ENCODE measurements at places on chromosomes 6 and 20.
A peak's percentile ranks its signal among the peaks of the same experiment; 100 is the strongest.

GRCh38 chr6:94636780-94637385, 940.5 kb upstream of the MANEA start:
- no peak for DNase-seq

GRCh38 chr6:85432554-85432953, 17.3 kb upstream of the NT5E start:
- no peak for DNase-seq

GRCh38 chr20:17485017-17485416, 46.2 kb downstream of the BFSP1 start:
- no peak for DNase-seq

GRCh38 chr6:134009876-134010275, 42.5 kb downstream of the SLC2A12 start:
- no peak for DNase-seq

DNA sequence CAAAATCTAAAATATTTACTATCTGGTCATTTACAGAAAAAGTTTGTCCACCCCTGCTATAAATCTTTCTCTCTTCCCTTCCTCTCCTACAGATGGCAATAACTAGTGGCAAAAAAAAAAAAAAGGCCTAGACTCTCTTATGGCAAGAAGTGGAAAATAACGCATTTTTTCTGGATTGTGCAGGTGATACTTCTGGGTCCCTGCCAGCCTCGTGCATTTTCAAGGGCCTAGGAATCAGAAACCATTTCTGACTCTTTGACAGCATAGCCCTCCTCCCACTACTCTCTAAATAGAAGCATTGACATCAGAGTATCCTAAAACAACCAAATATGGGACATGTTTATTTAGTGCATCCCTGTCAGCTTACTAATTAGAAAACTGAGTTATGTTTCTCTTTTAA, 251.0 kb downstream of the KHDC1L start:
- DNase-seq, result no peak

DNA sequence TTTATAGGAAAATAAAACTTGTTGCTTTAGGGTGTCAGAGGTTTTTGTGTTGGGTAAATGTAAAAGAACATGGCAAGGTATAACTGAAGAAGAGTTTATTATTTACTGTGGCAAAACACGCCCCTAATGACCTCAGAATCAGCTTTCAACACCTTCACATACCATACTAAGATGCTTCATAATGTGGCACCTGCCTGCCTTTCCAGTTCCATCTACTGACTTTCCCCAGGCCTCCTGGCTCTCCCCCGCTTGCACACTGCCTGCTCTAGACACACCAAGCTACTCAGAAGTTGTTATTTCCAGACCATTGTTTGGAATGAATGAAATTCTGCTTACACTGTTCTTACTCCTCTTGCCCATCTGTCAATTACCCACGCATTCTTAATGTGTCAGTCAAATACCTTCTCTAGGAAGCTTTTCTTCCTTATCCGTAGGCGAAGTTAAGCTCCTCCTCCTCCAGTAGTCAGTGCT, 1.8 kb downstream of the TIAM2 start:
- DNase-seq, result no peak

DNA sequence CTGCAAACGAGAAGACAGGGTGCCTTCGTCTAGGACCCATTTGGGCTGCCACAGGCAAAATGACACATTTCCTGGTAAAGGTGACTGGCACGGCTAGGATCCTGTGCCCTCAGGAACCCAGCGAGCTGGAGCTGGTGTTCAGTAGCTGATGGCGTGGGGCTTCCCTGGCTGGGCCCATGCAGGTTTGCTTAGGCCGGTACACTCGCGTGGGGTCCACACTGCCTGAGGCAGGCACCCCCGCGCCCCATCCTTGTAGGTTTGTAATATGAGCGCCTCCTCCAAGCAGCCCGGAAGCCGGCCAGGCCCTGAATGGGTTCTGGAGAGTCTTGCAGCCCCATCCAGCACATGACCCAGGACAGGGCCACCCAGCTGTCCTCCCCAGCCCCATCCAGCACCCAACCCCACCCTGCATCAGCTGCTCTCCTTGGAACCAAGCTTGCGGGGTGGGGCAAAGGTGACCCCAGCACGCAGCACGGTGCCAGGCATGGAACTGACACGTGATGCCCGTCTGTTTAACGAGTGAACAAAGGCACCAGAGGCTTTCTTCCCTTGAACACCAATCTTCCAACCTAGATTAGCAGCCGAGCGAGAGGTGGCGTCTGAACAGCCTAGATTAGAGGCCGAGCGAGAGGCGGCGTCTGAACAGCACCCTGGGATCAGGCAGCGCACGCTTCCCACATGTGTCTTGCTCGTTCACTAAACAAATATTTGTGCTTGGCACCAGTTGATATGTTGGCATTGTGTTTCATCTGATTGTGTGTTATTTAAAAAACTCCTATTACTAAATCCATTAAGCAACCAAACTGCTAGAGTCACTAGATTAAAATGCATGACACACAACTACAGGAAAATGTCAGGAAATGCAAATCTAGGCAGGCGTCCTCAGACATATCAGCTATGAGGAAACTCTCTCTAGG, 112.1 kb downstream of the DLL1 start:
- no peak for DNase-seq

DNA sequence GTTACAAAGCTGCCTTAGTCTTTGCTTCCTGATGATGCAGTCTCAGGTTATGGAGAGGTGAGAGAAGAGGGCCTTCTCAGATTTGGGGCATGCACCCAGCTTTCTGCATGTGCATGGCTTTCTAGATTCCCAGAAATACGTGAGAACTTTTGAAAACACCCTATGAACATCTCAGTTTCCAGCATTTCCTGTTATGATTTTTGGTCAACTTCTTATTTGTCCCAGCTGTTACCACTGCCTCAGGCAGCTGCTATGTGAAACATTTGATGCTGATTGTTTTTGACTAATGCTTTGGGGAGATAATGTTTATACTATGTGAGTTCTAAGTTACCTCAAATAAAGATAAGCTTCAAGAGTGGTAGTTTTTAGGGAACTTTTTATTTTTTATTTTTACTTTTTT, 9.5 kb upstream of the SNAP25 start:
- DNase-seq, result no peak

- no peak for DNase-seq
These were observed 59.8 kb downstream of the SOD2 start for GRCh38 chr6:159633196-159633595.

- no peak for DNase-seq
These were observed 133.2 kb upstream of the SYNCRIP start for GRCh38 chr6:85775883-85776282.

DNA sequence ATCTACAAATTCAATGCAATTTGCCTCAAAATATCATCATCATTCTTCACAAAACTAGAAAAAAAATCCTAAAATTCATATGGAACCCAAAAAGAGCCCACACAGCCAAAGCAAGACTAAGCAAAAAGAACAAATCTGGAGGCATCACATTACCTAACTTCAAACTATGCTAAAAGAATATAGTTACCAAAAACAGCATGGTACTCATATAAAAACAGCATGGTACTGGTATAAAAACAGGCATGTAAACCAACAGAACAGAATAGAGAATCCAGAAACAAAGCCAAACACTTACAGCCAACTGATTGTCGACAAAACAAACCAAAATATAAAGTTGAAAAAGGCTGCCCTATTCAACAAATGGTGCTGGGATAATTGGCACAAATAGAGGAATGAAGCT, 278.1 kb downstream of the TPBG start:
- no peak for DNase-seq

- DNase-seq, result no peak
These were observed 82.4 kb upstream of the TAB2 start for GRCh38 chr6:149235130-149235561.

GRCh38 chr6:149318581-149319286, 1.2 kb downstream of the TAB2 start:
- DNase-seq, result no peak

DNA sequence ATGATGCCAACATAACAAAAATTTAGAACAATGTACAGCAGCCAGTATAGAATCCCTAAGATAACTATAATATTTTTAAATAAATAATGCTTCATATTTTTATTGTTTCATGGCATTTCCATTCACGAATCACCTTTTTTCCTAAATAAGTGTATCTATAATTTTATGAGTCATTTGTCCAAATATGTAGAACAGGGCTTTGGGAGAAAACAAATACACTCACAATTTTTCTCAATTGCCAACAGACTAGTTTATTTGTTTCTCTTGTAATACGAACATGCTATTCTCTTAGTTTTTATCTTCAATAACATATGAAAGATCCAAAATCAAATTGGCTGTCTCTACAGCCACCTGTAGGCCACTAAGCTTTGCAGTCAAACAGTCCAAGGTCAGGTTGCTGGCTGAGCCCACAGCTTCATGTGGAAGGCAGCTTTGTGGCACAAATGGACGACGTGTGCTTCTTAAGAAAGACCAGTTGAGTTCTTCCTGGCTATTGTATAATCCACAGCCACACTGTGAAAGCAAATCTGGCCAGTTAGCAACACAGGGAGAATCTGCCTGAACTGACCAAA, 29.0 kb downstream of the MKKS start:
- no peak for DNase-seq

DNA sequence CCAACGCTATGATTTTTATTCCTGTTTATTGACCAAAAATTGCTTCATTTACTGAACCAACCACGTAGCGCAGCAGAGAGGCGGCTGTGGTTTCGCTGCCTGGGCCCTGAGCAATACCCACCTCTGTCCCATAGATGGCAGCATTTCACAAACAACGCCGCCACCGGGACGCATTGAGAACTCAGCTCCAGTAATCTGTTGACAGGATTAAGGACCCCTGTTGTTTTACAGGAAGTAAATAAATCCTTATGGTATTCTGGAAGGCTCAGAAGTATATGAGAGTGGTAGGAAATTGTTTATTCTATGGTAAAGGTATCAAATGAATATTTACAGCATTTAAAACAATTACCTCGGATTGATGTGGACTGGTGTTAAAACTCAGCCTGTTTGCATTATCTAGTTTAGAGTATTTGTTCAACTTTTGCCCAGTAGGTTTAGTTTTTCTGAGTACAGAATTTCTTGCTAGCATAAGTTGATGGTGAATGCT, 547.9 kb upstream of the SLC35B3 start:
- DNase-seq, result peak; percentile 74

- no peak for DNase-seq
These were observed 887 bp downstream of the TSPYL1 start for GRCh38 chr6:116278854-116279231.

GRCh38 chr6:45952168-45952529, 63.5 kb downstream of the CLIC5 start:
- no peak for DNase-seq

GRCh38 chr6:52984247-52984646, 10.8 kb downstream of the GSTA4 start:
- DNase-seq, result no peak

DNA sequence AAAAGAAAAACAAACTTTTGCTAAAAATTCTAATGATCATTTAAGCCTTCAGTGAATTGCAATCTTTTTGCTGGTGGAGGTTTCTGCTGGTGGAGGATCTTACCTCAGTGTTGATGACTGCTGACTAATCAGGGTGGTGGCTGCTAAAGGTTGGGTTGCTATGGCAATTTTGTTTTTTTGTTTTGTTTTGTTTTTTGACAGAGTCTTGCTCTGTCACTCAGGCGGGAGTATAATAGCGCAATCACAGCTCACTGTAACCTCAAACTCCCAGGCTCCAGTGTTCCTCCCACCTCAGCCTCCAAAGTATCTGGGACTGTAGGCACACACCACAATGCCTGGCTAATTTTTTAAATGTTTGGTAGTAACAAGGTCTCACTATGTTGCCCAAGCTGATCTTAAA, 94.7 kb downstream of the ANKRD6 start:
- DNase-seq, result no peak

DNA sequence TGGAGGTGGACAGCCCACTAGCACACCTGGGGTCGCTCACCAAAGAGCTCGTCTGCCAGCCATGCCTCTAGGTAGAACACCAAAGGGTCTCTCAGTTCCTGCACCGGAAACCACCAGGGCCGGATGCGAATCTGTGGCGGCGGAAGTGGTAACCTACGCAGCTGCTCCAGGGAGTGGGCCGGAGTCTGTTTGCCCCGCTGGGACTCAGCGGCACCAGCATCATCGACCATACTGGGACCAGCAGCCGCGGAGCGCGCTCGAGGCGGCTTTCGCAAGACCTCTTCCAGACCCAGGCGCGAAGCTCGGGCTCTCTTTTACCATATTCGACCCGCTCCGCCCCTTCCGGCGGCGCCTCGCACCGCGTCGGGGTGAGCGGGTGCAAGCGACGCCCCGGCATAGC, at the start of gene OOEP:
TSS of gene OOEP (minus strand) at position 335 of the 400 bp plus-strand sequence. CDS start at position 230, 105 bp downstream.
- DNase-seq, result no peak

DNA sequence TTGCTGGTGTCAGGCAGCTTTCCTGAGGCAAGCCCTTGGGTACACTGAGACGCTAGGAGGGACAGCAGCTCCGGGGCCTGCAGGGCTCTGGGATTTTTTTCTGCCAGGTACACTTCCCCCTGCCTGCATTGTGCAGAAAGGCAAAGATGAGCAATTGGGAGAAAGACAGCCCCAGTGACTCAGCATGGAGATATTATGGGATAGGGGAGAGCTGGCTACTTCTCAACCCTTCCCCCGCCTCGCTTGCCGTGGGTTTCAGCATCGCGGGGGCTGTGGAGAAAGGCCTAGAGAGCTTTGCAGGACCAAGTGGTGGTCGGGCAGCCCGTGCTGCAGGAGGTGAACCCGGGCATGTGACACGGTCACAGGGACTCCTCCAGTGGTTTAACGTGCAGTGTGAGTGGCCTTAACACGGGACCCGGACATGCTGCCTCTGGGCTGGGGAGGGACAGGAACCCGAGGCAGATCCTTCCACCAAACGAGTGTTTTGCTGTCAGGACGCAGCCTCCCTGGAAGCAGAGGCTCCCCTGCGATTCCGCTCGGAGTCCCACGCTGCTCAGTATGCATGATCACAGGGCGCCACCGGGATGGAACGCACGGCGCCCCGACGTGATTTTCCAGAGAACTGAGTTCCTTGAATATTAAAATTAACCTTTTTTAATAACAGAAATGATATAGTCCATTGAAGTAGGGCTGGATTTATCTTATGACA, 139.9 kb downstream of the CDH4 start:
- no peak for DNase-seq

DNA sequence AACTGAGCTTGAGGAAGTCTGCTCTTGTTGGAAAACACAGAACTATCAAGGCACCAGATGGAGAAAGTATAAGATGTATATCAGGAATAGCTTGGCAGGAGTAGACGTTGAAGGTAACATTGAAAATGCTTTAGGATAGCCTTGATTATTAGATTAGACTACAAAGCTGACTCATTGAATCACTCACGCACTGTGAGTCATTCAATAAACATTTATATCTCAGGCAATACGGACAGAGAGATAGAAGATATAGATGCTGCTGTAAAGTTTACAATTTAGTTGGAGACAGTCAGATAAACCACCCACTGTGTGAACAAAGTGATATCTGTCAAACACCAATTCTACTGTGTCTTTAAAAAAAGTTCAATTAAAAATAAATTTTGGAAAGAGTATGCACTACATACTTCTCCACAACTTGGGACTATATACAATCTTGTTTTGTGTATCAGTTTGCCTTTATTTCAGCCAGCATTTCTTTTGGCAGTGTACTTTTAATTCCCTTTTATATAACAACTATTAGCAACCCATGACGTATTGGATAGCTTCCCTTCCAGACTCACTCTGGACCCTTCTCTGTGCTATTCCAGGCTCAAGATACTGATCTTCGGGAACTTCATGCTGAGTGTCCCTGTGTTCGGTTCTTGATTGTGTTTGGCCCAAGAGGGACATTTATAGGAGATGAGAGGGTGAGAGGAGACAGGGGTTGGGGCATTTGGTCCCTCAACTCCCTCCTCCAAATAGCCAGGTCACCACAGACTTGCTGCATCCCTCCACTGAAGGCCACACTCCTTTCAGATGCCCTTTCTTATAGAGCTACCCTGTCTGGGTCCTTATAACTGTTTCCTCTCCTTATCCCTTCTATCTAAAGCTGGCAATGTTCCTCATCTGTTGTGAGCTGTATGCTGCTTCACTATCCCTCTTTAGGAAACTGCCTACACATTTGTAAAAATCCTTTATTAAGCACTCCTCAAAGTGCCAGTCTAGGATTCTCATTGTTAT, 176.6 kb upstream of the PTPRK start:
- no peak for DNase-seq
